RWPE1 (cell line): ENCODE measurements at places on chromosomes 1 and 21.

- no peak for DNase-seq
Measured at GRCh38 chr1:89904219-89904980, 83.6 kb downstream of the LRRC8D start.

DNA sequence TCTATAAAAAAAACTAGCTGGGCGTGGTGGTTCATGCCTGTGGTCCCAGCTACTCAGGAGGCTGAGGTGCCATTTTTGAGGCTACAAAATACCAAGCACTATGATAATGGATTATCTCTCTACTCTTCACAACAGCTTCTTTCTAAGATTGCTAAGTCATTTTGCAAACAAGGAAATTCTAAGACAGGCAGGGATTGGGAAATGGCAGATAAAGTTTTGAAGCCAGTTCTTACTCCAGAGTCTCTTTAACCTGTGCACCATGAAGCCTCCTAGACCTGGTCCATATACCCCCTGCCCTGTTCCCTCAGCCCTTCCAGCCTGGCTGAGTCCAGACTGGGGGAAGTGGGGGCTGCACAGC lies 39.5 kb upstream of the DMBX1 start:
- no peak for DNase-seq

GRCh38 chr1:185244015-185244747 lies 72.9 kb downstream of the IVNS1ABP start:
- peak; percentile 20 for DNase-seq

GRCh38 chr1:77222496-77222895 lies 3.3 kb upstream of the PIGK start:
- DNase-seq = no peak

- DNase-seq = no peak
Measured at GRCh38 chr1:164660412-164660772, 101.4 kb downstream of the PBX1 start.

GRCh38 chr21:32424674-32425073 lies 12.2 kb downstream of the EVA1C start:
- no peak for DNase-seq

- no peak for DNase-seq
Measured at GRCh38 chr1:229812148-229812547, 186.1 kb downstream of the URB2 start.

- DNase-seq = no peak
Measured at GRCh38 chr21:33543505-33544129, 779 bp downstream of the SON start.

- DNase-seq = no peak
Measured at GRCh38 chr1:172356620-172357019, 63.9 kb upstream of the C1orf105 start.

DNA sequence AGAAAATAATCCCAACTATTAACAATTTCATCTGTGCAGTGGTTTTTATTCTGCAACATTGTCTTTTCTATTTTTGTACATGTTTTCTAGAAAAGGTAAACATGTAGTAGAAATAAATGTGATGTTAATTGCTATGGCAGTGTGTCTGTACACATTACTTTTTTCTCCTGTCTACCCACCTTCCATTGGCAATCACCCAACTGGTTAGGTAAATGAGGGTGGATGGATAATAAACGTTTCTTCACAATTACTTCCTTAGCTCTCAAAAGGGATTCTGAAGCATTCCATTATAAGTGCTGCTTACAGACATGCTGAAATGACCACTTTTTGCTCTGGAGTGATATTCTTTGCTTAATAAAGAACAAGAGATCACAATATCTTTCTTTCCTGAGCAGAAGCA lies 61.4 kb downstream of the MAGI3 start:
- no peak for DNase-seq

DNA sequence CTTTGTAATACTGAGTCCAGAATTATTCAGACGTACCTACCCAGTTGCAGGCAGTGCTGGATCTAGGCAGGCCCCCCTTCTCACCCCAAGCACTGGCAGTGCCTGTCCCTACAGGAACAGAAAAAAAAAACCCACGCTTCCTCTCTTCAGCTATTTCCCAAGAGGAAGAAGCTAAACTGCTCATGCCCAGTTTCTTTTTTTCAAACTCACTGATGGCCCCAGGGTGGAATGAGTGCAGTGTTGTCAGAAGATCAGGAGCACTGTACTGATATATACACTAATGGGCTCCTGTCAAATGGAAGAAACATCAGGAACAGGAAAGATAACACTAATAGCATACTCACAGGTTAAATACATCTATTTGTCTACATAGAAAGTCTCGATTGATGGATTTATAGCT lies 28.2 kb upstream of the DOCK7 start:
- peak; percentile 26 for DNase-seq

DNA sequence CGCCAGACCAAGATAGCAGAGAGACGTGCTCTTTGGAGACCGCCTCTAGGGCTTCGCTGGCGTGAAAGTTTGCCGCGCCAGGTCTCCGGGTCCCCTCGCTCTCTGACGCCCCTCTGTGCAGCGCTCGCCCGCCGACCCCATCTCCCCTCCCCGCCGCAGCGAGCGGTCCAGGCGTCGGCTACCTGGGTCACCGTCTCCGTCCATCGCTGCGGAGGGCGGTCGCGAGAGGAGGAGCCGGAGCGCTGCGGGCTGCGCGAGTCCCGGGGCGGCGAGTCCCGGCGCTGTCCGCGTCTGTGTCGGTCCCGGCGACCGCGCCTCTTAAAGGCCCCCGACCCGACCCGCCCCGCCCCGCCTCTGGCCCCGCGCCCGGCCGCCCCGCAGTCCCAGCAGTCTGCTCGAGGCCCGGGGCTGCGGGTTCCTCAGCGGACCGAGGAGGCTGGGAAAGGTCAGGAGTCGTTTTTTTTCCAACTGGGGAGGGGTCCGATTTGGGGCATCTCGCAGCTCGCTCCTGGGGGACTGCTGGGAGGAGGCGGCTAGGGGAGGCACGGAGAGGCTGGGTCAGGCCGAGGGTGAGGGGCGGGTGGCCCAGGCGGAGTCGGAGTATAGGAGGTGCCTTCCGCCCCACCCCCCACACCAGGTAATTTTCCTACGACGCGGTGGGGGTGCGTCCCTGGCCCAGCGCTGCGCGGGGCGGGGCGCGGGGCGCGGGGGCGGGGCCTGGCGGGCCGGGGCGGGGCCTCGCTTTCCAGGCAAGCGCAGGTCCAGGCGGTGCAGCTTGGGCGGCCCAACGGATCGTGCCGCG lies at the start of the genes FBXO2 and FBXO44:
FBXO2 (minus strand) TSS at position 293 of the 802 bp plus-strand sequence; CDS start at position 204, 89 bp downstream.
FBXO44 (plus strand) TSS at position 741 of the 802 bp plus-strand sequence. CDS start 959 bp downstream, outside the sequence.
- peak; percentile 73 for DNase-seq

DNA sequence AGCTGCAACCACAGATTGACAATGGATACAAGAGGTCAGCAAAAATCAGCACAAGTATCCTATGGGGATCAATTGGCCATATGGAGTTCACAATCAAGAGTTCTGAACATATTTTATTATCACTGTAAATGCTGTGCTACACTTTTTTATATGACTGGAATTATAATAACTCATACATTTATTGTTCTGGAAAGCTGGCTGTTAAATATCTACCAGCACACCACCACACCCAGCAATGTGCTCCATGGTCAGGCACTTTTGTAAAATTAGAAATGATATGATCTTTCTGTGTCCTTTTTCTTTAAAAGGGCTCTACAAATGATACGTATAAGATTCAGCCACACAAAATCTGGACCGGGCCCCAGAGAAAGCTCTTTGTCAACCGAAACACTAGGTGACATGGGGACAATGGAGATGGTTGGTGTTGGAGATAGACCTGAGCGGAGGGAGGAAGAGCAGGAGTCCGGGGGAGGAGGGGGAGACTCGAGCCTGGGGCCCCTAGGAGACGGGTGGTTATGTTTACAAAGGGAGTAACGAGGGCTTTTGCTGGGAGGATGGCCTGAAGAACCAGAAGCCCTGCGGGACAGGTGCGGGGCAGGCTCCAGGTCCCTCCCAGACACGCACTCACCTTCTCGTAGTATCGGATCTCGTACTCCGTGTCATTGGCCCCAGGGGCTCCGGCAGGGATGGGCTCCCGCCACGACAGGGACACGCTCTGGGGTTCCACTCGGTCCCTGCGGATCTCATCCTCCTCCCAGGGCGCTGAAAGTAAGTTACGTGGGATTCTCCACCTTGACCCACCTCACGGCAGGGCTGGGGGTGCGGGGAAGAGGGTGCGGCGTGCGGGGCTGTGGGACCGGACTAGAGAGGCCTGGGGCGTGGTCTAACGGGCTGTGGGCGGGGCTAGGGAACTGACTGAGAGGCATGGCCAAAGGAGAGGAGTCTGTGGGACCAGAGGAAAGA lies 30.0 kb downstream of the EPHA10 start:
- no peak for DNase-seq

DNA sequence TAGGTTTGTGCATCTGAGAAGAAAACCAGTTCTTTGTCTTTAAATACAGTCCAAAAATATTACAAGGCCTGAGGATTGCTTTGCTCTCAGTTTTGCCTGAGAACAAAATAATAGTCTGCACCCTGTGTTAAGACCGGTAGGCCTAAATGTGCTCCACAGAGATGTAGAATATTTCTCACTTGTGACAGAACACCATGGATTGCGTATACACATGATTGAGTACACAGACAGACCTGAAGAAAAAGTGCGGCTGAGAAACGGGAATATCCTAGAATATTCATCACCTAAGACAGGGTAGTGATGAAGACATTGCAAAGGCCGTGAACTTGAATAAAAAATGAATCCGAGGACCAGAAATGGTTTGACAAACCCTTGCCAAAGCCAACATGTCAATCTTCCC lies 155.4 kb downstream of the BRINP3 start:
- no peak for DNase-seq

GRCh38 chr1:92837062-92837461 lies 5.2 kb downstream of the RPL5 start:
- no peak for DNase-seq

GRCh38 chr1:33842348-33842747 lies 21.5 kb upstream of the HMGB4 start:
- DNase-seq = no peak

DNA sequence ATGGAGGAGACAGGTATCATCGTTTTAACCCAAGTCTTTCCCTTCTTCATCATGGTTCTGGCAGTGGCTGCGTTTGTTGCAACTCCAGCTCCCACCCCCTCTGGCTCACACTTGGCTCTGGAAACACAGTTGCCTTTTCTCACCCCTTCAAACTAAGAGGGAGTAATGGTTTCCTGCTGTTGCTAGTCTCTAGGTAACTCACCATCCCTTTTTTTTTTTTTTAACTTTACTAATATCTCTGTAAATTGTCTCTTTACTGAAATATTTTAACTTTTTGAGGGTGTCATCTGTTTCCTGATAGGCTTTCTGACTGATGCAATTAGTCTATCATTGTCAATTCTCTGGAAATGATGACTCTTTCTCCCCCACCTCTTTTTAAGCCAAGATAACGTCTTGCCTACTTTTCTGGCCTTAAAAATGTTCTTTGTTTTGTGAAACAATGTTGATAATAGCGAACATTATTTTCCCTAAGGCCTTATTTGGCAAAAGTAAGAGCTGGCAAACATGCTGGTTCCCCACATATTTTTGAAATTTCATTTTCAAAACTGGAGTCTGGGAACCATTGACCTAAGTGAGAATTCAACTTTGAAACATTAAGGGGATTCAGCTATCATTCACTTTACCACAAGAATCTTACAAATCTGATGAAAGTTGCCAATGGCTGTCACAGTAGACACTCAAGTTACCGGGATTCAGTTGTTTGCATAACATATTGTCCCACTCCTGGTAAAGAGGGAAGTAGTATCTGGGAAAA lies 85.3 kb downstream of the LEPR start:
- no peak for DNase-seq

DNA sequence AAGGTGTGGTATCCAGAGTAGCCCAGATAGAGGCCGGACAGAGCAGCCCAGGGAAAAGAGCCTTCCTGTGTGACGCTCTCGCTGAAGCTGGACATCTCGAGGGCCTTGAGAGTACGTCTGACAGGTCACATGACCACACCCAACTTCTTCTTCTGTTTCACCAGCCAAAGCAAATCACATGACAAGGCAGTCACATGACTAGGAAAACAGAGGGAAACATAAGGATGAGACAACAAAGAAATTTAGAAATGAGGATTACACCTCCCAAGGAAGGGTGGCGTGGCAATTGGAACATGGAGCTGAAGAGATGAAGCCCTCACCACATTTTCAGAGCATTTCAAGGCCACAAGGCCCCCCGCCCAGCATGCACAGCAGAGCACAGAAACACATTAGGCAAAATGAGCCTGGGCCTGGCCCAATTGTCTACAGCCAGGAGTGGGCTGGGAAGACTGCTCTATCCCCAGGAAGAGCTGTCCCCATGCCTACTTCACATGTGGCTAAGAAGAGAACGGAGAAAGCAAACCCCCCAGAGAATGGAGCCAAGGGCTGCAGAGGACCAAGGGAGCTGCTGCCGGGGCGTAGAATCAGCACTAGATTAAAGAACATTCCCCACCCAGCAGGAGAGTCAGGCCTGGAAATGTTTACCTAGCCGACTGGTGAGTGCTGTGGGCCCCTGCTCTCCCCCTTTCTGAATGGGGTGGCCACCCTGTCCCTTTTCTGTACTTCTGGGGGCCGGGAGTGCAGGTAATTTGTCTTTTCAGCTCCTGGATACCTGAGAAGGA lies 305.1 kb downstream of the NPHP4 start:
- no peak for DNase-seq

- DNase-seq = no peak
Measured at GRCh38 chr1:69648486-69648885, 80.8 kb downstream of the LRRC7 start.

DNA sequence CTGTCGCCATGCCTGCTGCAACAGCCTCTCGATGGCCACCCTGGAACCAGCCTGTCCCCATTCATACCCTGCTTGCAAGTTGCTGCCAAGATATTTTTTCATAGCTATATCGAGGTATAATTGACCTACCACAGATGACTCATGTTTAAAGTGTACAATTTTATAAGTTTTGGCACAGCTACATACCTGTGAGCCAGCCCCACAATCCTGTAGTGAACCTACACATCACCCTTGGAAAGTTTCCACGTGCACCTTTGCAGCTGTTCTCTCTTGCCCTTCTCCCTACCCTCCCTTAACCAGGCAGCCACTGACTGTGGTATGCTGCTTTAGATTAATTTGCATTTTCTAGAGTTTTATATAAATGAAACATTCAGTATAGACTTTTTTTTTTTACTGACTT lies 23.0 kb upstream of the KCNJ6 start:
- DNase-seq = peak; percentile 46

GRCh38 chr1:243293941-243294722 lies 38.3 kb downstream of the SDCCAG8 start:
- DNase-seq = peak; percentile 2
